Breast epithelium (tissue), 4 donors: ENCODE measurements at places on chromosomes 4 and X. TPM values are rescaled to one million over a fixed set of nuclear protein-coding genes. Genes with fewer than 3 reads are reported as not detected.

GRCh38 chrX:120761810-120762209, 113.9 kb downstream of the CT47B1 start:
- no peak for DNase-seq

DNA sequence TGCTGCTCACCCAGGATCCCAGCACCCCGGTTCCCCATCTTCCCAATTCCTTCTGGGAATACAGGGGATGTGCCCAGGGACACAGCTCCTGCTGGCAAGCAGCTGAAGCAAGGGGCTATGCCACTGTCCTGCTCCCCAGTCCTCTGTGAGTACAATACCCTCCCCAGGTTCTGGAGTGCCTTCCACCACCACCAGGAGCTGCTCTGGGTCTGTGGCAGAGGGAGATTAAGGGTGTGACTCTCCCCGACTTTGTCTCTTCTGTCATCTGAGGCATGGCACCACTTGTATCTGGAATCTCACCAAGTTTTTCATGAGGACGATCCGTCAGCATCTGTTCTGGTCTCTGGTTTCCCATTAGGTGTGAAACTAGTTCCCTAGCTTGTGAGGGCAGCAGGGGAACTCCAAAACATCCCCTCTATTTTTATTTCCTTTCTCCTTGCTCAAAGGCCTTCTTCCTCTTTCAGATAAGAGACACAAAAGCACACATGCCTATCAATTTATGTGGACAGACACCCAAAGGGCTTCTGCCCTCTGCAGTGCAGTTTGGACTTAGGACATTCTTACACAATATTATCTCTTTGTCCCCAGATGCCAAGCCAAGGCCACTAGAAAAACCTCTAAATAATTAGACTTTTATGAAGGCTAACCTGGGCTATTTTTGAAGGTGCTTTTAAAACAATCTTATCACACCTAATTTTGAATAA, 26.8 kb downstream of the MGST2 start:
- no peak for DNase-seq

- DNase-seq, result no peak
These were observed 32.4 kb upstream of the TMEM131L start for GRCh38 chr4:153433754-153434105.

DNA sequence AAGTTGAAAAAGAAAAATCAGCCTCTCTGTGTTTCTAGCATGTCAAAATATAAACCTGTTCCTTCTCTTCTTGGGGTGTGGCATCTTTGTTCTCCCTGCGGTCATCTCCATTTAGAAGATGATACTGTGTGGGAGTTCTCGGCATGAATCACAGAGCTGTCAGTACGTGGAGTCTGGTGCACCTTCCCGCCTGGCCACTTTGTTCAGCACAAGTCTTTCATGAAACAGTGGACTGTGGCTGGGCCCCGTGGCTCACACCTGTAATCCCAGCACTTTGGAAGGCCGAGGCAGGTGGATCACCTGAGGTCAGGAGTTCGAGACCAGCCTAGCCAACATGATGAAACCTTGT, 166.5 kb downstream of the MAML3 start:
- DNase-seq, result no peak

DNA sequence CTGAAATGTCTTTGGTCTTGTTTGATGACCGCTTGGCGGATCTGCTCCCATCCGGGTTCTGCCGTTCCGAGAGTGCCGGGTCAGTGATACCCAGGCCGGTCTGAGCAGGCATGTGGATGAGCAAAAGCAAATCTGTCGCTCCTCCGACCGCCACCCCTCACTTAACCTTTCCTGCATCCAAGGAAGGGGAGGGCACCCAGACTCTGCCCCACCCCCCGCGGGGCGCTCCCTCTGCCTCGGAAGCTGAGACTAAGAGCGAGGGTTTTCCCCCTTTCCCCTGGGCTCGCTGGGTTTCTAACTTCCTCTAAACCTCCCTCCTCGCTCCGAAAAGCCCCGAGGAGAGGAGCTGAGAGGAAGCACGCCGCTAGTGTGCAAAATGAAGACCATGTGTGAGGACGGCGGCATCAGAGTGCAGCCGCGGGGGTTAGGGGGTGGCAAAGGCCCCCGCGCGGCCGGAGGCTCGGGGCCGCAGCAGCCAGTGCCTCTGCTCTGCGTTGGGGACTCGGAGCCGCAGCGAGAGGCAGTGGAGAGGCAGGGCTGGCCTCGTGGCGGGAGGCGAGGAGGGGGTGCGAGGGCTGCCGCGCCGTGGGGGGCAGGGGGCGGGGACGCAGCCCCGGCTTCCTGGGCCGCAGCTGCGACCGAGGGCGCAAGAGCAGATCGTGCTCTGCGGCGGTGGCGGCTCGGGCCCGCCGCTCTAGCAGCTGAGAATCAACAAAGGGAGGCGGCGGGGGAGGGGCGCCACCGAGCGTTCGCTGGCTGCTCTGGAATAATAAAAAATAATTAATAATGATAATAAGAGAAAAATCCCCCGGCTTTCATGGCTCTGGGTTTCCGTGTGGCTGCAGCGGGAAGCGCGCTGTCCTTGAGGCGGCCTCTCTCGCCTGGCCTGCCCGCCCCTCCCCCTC, 55.8 kb upstream of the BCOR start:
- DNase-seq, result no peak

- DNase-seq, result no peak
These were observed 41.4 kb downstream of the ABHD18 start for GRCh38 chr4:128006592-128006991.

GRCh38 chr4:166839615-166840251, 394.6 kb downstream of the SPOCK3 start:
- DNase-seq, result no peak

DNA sequence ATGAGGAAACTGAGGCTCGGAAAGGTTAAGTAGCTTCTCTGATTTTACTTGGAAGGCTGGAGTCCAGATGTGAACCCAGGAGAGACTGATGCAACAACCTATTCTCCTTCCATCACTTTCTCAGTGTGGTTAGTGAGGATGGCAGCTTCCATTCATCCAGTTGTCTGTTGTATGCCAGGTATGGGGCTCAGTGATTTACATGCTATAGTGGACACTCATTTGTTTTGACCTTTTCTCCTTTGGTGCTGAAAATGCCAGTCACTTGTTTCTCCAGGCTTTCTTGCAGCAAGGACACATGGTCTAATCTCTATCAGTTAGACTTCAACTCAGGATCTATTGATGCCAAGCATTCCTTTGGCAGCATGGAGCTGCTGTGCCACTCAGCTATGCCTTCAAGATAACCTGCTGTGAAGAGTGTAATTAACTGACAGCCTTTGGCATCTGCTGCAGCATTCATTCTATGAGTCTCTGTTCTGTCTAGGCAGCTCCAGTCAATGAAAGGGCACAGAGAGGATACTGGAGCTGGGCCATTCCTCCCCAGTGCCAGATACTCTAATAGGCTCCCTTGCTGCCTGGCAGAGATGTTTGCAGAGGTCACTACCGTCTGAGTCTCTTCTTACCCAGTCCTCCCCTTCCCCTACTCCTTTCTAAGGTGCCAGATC, 11.0 kb upstream of the CWH43 start:
- DNase-seq, result no peak

DNA sequence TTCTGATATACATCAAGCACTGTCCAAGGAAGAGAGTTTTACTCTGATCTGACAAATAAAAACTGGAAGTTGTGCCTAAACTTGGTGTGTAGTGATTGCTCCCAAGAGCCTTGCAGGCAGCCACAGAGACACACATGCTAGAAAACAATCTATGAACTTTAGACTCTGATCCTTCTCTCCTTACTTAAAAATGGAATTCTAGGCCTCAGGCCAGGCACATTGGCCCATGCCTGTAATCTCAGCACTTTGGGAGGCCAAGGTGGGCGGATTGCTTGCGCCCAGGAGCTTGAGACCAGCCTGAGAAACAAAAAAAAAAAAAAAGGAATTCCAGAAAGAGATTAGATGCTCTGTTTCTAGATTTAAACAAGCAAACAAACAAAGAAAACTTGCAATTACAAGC, 45.6 kb upstream of the S100G start:
- DNase-seq, result no peak

DNA sequence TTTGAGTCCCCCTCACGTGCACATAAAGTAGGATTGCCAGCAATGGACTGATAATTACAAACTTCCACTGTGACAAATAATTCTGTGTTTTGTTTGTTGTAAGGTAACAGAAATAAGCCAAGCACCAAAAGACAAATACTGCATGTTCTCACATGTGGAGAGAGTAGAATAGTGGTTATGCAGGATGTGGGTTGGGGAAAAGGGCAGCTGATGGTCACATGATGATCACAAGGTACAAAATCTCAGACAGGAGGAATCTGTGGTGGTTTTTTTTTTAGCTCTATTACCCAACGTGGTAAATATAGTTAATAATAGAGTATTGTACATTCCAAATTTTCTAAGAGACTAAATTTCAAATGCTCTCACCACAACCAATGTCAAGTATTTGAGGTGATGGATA, 182.3 kb downstream of the BANK1 start:
- no peak for DNase-seq

DNA sequence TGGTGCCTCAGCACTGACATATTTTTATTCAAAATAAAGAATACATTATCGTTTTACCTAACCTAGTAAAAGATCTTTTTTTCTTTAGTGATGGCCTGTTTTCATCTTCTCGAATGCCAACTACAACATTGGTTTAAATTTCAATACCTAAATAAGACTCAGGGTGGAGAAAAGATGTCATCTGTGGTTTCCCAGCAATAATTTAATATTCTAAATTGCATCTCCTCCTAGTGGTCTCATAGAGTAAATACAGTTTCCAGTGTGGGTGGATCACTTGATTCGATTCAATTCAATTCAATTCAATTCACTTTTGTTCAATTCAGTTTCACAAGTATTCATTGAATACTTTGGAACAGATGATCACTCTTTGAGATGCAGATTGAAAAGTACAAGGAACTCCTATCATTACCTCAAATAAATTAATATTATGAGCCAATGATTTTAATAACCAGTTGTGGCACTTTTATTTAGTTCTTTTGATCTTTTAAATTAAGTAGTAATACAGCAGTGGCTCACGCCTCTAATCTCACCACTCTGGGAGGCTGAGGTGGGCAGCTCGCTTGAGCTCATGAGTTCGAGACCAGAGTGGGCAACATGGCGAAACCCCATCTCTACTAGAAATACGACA, 427.2 kb downstream of the FAT4 start:
- no peak for DNase-seq

DNA sequence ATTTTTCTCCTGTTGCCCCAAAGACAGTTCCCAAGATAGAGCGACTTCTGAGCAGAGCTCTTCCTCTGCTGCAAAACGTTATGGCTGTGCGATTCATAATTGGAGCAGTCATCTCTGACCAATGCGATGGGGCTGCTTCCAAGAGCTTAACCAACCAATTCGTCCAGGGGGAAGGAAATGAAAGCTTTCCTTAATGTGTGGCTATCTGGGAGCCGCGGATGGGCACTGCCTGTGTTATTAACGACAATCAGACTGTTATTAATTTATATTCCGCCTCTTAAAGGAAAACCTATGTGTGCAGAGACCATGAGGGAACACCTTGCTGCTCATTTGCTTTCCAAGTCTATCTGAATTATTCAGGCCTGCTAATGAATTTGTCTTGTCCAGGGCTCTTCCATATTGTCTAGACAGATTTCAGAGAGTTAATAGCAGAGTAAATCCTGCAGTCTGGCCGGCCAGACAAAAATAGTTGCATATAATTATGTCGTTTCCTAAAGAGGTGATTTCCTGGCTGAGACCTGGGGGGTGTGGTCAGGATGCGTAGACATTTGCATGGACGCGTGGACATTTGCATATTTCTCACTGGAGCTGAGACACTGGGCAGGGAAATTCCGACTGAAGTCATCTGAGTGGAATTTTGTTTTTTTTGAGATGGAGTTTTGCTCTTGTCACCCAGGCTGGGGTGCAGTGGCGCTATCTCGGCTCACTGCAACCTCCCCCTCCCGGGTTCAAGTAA, 135.4 kb downstream of the HMX1 start:
- no peak for DNase-seq

GRCh38 chr4:159235779-159236368, 133.0 kb downstream of the RAPGEF2 start:
- DNase-seq, result no peak

- no peak for DNase-seq
These were observed at the start of gene CORIN for GRCh38 chr4:47837908-47838294. Gene CORIN (minus strand): TSS chr4:47838067. CDS start chr4:47837949, 118 bp downstream.

DNA sequence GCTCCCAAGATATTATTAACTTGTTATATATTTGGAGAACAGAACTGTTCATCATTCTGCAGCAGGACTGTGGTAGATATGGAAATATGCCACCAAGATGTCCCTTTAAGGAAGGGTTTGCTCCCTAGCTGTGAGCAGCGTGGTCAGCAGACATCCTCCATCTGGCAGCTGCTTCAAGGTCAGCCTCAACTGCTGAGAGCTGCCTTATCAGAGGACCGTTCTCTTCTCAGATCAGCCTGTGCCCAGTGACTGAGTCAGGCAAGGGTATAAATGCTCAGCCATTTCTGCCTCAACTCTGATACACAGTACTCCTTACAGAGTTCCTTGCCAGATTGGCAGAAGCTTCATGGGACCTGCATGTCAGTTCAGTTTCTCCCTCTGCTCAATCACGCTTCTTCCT, 63.4 kb upstream of the MAGEB2 start:
- DNase-seq, result no peak

- no peak for DNase-seq
These were observed 52.8 kb downstream of the GRIA3 start for GRCh38 chrX:123236859-123237258.

DNA sequence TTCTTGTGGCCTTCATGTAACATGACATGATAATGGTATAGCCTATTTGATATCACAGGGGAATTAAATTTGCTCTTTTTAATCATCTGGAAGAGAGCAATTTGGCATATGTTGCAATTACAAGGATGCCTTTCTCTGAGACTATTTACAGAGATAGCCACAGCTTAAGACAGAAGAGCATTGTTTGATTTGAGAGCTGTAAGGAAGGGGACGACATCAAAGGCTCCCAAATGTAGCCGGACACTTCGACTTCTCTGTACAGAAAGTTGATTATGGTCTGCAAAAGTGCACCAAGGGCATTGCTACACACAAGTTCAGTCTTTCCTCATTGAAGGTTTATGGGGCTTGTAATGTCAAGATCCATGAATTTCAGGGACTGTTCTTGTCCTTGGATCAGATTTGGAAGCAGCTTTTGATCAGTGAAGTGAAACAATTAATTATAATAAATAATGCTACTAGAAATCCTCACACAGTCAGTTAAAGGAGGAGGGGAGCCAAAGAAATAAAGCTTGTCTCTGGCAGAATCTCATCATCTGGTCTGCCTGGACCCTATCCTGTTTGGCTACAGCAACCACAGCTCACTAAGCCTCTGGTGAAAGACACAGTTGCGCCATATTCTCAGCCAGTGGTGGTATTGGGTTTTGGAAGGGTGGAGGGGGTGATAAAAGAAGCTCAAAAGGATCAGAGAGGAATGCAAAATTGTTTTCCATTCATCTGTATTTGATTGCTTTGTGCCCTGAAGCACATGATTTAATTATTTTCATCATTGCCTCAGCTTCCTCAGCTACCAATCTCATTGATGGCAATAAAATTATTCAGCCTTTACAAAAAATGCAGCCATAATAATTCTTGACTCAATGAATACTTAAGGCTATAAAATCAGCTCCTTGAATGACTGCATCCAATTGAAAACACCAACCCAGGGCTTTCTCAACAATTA, 654.3 kb upstream of the LCORL start:
- DNase-seq, result no peak

- DNase-seq, result no peak
These were observed 41.9 kb downstream of the FHL1 start for GRCh38 chrX:136189222-136189621.

IL21 gene
- total RNA-seq, result not detected

HTN3 gene
- total RNA-seq, result not detected

NR3C2 gene
- 39.5 TPM for total RNA-seq

PNMA6F gene
- total RNA-seq, result not detected

CCSER1 gene
- 73.3 TPM for total RNA-seq

ZNF732 gene
- 0.16 TPM for total RNA-seq

RIPPLY1 gene
- 0.66 TPM for total RNA-seq

CFAP99 gene
- total RNA-seq, result not detected
